ENCODE measurements at places on chromosomes 6 and 20. TPM values are rescaled to one million over a fixed set of nuclear protein-coding genes. Genes with fewer than 3 reads are reported as not detected.
A peak's percentile ranks its signal among the peaks of the same experiment; 100 is the strongest.

DNA sequence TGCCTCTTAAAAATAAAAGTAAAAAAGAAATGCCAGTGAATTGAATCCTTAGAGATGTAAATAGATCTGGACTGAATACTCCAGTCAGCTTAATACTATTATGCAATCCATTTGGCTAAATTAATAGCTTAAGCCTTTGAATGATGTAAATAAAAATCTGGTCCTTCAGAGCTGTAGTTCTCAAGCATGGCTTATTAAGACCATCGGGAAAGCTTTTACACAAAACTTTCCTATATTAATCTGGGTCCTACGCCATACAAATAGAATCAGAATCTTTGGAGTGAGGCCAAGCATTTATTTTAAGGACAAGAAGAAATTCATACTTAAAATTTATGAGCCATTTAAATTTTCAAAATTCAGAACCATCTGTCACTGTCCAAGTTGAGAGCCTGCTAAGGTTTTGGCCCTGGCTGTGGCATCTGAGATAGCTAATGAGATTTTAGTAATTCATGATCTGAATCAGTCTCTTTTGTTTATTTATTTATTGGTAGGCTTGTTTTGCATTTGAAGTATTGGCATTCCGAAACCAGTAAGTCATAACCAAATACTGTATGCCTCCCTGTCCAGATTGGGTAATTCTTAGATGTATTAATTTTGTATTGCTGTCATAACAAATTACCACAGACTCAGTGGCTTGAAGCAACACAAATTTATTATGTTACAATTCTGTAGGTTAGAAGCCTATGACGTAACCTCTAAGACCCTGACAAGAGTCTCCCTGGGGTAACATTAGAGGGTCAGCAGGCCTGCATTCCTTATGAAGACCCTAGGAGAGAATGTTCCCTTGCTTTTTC, 228.1 kb upstream of the RAB32 start:
- DNase-seq = peak; percentile 4

DNA sequence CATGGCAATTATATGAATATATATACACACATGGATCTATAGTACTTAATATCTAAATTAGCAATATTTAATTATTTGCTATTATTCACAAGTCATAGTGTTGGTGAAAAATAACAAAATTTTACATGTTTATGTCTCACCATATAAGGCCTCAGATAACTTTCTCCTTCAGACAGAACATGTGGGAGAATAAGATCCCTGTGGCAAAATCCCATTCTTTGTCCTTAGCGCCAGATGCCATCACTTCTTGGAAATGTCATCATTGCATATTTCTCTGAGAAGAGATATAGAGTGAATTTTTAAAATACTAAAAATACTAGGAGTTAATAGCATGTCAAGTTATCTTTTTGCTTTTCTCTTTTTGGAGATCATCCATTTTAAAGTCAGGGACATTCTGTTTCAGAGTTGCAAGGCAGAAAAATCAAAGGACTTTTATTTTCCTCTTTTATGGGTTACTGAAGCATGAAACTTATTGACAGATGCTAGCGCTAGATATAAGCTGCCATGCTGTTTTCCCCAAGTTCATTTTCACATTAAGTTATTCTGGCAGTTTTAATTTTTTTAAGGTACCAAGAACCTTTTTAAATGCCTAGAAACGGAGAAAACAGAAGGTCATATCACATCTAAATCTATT, 30.4 kb upstream of the STXBP5 start:
- no peak for DNase-seq

GJE1 gene
- not detected for total RNA-seq

C6orf141 gene
- not detected for total RNA-seq

DNA sequence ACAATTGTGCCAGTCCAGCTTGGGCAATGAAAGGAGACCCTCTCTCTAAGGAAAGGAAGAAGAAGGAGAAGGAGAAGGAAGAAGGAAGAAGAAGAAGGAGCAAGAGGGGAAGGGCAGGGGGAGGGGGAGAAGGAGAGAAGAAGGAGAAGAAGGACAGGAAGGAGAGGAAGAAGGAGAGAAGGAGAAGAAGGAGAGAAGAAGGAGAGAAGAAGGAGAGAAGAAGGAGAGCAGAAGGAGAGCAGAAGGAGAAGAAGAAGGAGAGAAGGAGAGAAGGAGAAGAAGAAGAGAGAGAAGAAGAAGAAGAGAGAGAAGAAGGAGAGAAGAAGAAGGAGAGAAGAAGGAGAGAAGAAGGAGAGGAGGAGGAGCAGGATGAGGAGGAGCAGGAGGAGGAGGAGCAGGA, 22.5 kb upstream of the DEFB116 start:
- DNase-seq = no peak

GRCh38 chr6:13351271-13351670, 22.9 kb upstream of the TBC1D7 start:
- DNase-seq = no peak
